ENCODE measurements at places on chromosomes 6 and 20. TPM values are rescaled to one million over a fixed set of nuclear protein-coding genes. Genes with fewer than 3 reads are reported as not detected.

- no peak for DNase-seq
These were observed 20.0 kb downstream of the KHDRBS2 start for GRCh38 chr6:62265906-62266525.

GRCh38 chr6:53214172-53214571 lies 65.5 kb upstream of the GCM1 start:
- no peak for DNase-seq

GRCh38 chr6:92362404-92362803 lies 1057.0 kb downstream of the EPHA7 start:
- DNase-seq: no peak

HAO1 gene
- total RNA-seq: not detected
